ENCODE measurements at places on chromosomes 12 and 14. TPM values are rescaled to one million over a fixed set of nuclear protein-coding genes. Genes with fewer than 3 reads are reported as not detected.
A peak's percentile ranks its signal among the peaks of the same experiment; 100 is the strongest.

Gene AGAP2
- 3.9 TPM for polyA plus RNA-seq

Gene SSPN
- 5.9 TPM for polyA plus RNA-seq

Gene TMEM117
- polyA plus RNA-seq = 1.0 TPM

Gene ETFBKMT
- polyA plus RNA-seq = 1.6 TPM

Gene TMEM121
- polyA plus RNA-seq = 9.1 TPM

GRCh38 chr12:14950982-14951746, 10.2 kb downstream of the ARHGDIB start:
- peak overlapping the region; percentile 99 for H3K27ac ChIP-seq
- H3K4me3 ChIP-seq = no peak overlapping the region
- no peak for DNase-seq
- peaks cover 65% of the 10 kb centered on the region for H3K4me1 ChIP-seq

DNA sequence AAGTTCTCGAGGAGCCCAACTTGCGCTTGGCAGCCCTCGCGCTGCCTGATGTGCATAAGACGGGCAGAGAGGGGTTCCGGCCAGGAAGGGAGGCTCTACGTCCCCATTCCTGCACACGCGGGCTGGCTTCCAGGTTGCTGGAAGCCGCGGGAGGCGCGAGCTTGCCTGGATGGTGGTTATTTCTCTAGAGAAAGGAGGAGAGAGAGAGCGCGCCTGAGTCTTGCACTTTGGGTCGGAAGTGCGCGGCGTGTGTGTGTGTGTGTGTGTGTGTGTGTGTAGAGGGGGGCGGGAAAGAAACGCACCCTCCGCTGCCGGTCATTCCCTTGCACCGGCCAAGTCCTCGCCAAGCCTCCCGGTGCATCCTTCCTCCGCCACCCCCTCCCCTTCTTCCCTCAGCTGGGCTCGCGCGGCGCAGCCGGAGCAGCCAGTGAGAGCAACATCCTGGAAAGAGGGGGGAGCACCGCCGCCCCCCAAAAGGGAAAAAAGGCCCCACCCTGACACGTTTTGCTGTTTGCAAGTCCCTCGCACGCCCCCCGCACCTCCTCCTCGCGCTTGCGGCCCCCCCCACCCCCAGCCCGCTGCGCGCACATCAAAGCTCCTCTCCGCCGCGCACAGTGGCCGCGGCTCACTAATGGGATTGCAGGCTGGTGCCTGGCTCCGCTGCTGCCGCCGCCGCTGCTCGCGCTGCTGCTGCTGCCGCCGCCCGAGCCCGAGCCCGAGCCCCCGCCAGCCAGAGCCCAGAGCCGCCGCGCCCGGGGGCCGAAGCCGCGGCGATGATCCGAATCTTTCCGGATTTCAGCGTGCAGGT, 4.4 kb upstream of the NPAS3 start:
- peak overlapping the region; percentile 60 for H3K4me3 ChIP-seq
- H3K27ac ChIP-seq = no peak overlapping the region
- H3K4me1 ChIP-seq = peaks cover 26% of the 10 kb centered on the region

DNA sequence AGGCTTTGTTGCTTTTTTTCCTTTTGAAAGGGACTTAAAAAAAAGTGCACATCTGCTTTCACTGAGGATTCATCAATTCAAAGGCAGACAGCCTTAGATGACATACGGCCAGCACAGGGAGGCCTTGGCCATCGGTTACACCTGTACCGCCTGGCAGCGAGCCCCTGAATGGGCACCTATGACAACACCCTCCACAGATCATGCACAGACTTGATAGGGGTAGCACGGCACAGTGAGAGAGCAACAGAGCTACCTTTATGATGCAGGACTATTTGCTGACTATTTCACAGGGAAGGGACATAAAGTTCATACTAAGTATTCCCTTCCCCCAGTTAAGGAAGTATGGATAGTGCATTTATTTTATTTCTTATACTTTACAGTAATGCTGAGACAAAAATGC, 137.9 kb upstream of the ARID2 start:
- H3K27ac ChIP-seq = no peak overlapping the region
- H3K27me3 ChIP-seq = no peaks in the 10 kb centered on the region
- H3K36me3 ChIP-seq = no peaks in the 10 kb centered on the region
- no peak overlapping the region for H3K4me3 ChIP-seq
- no peaks in the 10 kb centered on the region for H3K4me1 ChIP-seq

DNA sequence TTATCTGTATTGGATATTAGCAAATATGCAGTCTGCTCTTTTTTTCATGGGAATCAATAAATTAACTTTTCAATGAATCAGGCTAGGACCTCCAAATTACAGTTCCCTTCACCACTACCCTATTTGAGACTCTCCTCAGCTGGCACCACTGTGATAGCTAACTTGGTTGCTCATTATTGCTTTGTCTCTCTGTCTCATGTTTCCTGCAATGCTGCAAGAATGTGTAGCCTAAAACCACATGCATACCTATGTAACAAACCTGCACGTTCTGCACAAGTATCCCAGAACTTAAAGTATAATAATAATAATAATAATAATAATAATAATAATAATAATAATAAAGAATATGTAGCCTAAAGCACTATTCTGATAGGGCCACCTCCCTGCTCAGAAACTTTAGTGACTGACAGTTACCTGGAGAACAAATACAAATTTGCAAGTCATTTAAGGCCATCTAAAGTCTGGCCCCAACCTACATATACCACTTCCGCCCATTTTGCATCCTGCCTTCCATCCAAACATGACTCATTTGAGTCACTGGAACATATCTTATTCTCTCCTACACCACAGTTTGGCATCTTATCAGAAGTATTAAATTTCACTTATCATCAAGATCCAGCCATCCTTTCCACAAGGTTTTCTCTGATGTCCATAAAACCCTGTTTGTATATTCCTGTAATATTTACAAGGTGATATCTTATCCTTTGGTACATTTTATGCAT, 215.1 kb downstream of the LRRK2 start:
- H3K27ac ChIP-seq = no peak overlapping the region
- no peaks in the 10 kb centered on the region for H3K27me3 ChIP-seq
- H3K4me1 ChIP-seq = no peaks in the 10 kb centered on the region
- no peak overlapping the region for H3K4me3 ChIP-seq

GRCh38 chr14:76880449-76880848, 54.2 kb downstream of the LRRC74A start:
- peaks cover 22% of the 10 kb centered on the region for H3K4me1 ChIP-seq
- H3K27me3 ChIP-seq = no peaks in the 10 kb centered on the region
- H3K27ac ChIP-seq = no peak overlapping the region
- DNase-seq = no peak
- H3K4me3 ChIP-seq = no peak overlapping the region
- no peaks in the 10 kb centered on the region for H3K36me3 ChIP-seq

DNA sequence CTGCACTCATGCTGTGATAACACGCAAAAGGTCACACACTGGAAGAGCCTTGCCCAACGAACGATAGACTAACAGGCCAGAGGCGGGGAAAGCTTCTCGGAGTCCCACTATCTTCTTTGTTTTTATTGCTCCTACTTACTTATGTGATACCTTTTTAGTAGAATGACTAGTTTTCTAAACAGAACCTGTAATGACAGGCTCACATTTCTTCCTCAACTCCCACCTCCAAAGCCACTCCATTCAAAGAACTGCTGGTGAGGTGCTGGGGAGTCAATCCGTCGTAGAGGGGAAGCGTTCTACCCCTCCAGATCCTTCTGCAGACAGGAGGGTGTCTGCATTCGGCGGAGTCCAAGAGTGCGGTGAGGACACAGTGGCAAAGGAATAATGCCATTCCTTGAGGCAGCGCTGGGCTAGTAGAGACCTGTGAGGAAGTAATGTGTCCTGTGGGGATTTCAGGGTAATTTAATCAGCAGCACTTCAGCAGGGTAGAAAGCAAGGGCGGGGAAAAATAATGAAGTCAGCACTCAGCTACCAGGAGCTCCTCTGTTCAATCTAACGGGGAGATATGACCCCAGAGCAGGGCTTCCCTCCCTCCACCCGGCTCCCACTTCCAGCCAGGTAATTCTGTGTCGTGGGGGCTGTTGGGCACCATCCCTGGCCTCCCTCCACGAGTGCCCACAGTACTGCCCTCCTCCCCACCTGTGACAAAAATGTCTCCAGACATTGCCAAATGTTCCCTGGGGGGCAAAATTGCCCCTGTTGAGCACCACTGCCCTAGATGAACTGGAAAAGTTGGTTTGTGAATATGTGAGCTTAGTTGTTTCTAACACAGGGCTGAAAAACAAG, 25.2 kb downstream of the SPRING1 start:
- DNase-seq = no peak
- H3K27ac ChIP-seq = no peak overlapping the region
- H3K4me1 ChIP-seq = peaks cover 24% of the 10 kb centered on the region
- no peak overlapping the region for H3K4me3 ChIP-seq
- no peaks in the 10 kb centered on the region for H3K27me3 ChIP-seq

GRCh38 chr12:49929581-49929980, 21.0 kb upstream of the AQP2 start:
- H3K27ac ChIP-seq = no peak overlapping the region
- H3K36me3 ChIP-seq = no peaks in the 10 kb centered on the region
- DNase-seq = no peak

DNA sequence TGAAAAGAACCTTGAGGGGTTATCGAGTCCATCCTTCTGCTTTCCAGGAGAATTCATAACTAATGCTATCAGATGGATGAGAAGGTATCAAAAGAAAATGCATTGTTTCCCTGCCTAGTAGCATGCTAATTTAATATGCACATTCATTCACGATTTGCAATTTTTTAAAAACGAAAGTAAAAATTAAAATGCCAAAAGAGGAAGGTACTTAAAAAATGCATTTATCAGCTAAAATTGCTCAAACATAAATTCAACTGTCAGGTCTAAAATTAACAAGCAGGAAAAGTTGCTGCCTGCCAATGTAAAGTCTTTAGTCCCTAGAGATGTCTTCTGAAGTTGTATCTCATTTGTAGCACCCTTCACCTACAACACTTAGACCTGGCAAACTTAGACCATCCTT, 7.9 kb downstream of the ATF7 start:
- no peak for DNase-seq
- H3K27me3 ChIP-seq = no peaks in the 10 kb centered on the region
- no peaks in the 10 kb centered on the region for H3K36me3 ChIP-seq
- no peak overlapping the region for H3K4me3 ChIP-seq
- peaks cover 9% of the 10 kb centered on the region for H3K4me1 ChIP-seq

DNA sequence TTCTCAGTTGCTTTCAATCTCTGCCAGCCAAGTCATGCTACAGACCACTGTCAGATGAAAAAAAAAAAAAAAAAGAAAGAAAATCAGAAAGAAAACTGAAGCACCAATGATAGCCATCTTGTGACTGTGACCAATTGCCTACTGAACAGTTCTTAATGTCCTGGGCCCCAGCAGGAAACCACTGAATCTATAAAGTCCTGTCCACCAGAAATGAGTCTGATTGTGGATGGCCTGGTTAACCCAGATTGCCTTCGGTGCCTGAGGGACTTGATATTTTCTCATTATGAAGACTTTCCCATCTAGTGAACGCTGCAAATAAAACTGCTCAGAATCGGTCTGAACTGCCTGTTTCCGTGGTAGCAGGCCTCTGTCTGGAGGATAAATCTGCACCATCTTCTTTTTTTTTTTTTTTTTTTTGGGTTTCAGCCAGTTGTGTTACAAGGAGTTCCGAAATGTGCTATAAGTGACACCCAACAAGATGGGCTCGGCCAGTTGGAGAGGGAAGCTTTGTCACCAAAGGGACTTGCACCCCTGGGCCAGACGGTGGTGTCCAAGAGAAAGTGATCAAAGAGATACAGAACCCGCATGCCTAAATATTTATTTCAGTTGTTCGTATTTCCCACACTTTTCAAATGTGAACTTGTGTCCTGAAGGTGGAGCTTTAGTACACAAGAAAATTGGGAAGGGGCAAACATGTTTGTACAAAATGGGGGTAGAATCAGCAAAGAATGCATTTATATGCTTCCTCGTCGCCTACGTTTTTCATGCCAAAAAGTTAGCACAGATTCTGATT, 3.0 kb upstream of the PLXNC1 start:
- H3K36me3 ChIP-seq = no peaks in the 10 kb centered on the region
- H3K4me3 ChIP-seq = no peak overlapping the region
- H3K27me3 ChIP-seq = peaks cover 28% of the 10 kb centered on the region
- no peak overlapping the region for H3K27ac ChIP-seq
- peaks cover 18% of the 10 kb centered on the region for H3K4me1 ChIP-seq

DNA sequence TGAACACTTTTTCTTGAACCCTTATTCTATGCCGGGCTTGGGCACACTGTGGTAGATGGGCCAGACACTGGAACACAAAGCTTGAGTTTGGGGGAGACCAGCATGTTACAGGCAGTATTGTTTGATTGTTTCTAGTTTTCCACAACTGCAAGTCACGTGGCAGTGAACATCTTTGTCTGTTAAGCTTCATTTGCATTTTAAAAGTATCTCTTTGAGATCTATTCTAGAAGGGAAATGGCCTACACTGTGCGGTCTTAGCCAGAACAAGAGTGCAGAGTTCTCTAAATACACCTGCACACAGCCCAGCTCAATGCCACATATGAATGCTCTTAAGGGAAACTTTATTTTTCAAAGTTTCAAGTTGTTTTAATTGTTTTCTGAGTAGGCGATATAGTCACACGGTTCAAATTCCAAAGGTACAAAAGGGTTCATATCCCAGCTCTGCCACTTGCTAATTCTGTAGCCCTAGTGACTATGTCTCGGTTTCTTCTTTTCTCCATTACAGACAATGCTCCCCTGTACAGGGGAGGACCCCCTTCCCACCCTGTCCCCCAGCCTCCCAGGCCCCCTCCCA, 24.9 kb downstream of the RIN3 start:
- H3K27ac ChIP-seq = peak overlapping the region; percentile 97
- no peak overlapping the region for H3K4me3 ChIP-seq
- peaks cover 22% of the 10 kb centered on the region for H3K4me1 ChIP-seq
- H3K36me3 ChIP-seq = no peaks in the 10 kb centered on the region
- no peaks in the 10 kb centered on the region for H3K27me3 ChIP-seq

DNA sequence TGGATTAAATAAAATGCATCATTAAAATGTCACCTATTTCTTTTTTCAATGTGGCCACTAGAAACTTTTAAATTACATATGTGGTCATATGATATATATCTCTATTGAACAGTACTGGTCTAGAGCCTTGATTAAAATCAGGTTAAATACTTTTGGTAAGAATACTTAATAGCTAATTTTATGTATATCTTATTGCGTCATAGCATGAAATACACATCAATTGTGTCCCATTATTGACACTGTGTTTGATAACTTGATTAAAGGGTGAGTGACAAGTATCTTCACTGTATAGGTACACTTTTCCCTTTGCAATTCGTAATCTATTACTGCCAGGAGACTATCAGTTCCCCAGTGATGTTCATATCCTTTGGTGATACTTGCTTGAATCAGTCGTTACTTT, 4.4 kb upstream of the HELB start:
- H3K4me1 ChIP-seq = no peaks in the 10 kb centered on the region
- no peaks in the 10 kb centered on the region for H3K27me3 ChIP-seq
- DNase-seq = no peak
- no peak overlapping the region for H3K4me3 ChIP-seq
- H3K27ac ChIP-seq = no peak overlapping the region
- H3K36me3 ChIP-seq = no peaks in the 10 kb centered on the region

Data from SK-N-SH (cell line).